ENCODE measurements at places on chromosomes 3 and 15. TPM values are rescaled to one million over a fixed set of nuclear protein-coding genes. Genes with fewer than 3 reads are reported as not detected.

Gene SCN10A
- total RNA-seq: not detected

Gene THRB
- total RNA-seq: 8.7 TPM

- DNase-seq: no peak
Measured at GRCh38 chr3:177807150-177807875, 610.0 kb upstream of the TBL1XR1 start.

- DNase-seq: no peak
Measured at GRCh38 chr3:13801361-13802204, 78.3 kb downstream of the WNT7A start.

- peak; percentile 52 for DNase-seq
Measured at GRCh38 chr15:89472785-89473256, 23.6 kb downstream of the RHCG start.
